ENCODE measurements at places on chromosomes 13 and 19.

GRCh38 chr13:44058624-44059215 is 179.0 kb downstream of the LACC1 start:
- DNase-seq = no peak

- no peak for DNase-seq
Measured at GRCh38 chr13:96982672-96983071, 11.6 kb downstream of the OXGR1 start.

GRCh38 chr19:48928164-48929025 is 5.1 kb upstream of the DHDH start:
- DNase-seq = no peak

DNA sequence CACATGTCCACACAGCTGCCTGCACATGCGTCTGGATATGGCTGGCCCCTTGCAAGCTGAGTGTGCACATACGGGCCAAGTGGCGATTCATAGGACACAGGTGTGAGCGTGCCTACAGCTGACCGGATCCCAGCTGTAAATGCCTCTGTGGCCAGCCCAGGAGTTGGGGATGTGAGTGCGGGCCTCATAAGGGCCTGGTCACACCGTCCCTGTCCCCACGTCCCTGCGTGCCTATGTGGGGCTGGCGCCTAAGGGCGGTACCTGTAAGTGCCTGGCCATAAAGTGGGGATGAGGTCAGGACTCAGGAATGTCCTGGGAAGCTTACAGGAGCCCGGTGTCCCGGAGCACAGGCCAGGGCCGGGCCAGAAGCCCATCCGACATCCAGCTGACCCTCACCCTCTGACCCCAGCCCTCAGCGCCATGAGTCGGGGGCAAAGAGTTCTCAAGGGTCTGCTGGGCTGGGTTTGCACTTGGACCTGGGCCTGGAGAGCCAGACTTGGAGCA is 1.3 kb upstream of the ARHGAP45 start:
- DNase-seq = no peak

GRCh38 chr13:21595546-21595822 is 8.5 kb downstream of the MICU2 start:
- no peak for DNase-seq

- no peak for DNase-seq
Measured at GRCh38 chr13:72820156-72820897, 38.4 kb downstream of the PIBF1 start.

DNA sequence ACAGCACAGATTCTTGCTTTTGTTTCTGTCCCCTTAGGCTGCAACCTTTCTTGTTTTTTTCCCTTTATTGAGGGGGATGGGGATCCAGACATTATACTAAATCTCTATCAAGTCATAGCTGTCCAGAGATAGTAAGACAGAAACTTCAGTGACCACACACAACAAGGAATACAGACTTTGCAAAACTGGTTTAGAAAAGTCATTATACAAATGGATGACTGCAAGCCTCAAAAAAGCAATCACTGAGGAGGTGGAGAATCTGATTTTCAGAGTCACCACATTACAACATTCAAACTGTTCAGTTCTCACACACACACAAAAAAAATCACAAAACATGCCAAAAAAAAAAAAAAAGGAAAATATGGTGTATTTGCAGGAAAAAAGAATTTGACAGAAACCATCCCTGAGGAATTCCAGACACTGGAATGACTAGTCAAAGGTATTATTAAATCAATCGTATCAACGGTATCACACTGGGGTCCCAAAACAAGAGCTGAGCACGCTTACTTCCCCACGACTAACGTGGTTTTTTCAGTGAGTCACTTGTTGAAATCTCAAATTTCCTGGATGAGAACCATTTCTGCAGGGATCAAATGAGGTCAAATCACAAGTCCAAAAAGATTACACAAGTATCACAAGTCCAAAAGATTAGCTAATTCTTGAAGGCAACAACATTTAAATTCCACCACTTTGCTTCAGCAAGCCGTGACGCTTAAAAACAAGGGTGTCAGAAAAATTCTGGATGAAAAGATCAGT is 41.2 kb downstream of the USP12 start:
- DNase-seq = no peak

- no peak for DNase-seq
Measured at GRCh38 chr13:27978301-27978968, 9.3 kb upstream of the CDX2 start.

DNA sequence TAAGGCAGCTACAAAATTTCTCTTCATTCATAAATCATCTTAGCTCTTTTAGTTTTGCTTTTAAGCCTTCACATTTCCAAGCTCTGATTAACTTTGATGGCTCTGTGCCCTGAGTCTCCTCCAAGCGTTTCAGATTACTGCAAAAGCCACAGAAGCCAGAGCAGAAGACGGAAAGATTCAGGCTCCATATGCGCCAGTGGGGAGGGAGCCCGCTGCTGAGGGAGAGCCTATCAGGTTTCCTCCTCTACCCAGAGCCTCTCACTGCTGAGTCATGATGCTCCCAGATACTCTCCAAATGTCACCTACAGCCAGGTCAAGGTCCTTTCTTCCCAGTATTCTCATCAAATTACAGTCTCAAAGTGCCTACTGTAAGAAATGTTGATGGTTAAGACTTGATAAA is 193.6 kb downstream of the RAP2A start:
- DNase-seq = no peak

GRCh38 chr13:95221971-95222732 is 79.1 kb downstream of the ABCC4 start:
- no peak for DNase-seq

- DNase-seq = no peak
Measured at GRCh38 chr19:49359851-49360820, 2.1 kb downstream of the TEAD2 start.

DNA sequence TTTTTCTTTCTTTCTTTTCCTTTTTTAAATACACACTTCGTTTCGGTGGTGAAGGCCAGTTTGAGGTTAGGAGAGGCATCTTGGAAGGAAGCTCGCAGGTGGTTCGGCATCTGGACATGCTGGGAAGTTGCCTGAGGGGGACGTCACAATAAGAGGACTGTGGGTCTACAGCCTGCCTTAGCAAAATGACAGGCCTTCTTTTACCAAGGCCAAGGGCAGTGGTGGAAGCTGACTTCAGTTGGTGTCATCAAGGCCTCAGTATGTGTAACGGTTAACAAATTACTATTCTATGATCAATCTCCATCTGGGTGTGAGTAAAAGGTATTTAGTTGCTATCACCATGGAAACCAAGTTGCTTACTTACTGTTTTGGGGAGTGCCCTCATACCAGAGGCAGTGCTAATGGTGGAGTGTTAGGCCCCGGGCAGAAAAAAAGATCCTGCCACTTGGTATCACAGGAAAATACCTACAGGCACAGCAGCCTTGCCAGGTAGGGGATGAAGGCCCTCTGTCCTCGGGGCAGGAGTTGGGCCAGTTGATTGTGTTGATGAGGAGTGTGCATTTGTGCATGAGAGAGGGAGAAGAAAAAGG is 10.3 kb downstream of the ACTN4 start:
- no peak for DNase-seq

DNA sequence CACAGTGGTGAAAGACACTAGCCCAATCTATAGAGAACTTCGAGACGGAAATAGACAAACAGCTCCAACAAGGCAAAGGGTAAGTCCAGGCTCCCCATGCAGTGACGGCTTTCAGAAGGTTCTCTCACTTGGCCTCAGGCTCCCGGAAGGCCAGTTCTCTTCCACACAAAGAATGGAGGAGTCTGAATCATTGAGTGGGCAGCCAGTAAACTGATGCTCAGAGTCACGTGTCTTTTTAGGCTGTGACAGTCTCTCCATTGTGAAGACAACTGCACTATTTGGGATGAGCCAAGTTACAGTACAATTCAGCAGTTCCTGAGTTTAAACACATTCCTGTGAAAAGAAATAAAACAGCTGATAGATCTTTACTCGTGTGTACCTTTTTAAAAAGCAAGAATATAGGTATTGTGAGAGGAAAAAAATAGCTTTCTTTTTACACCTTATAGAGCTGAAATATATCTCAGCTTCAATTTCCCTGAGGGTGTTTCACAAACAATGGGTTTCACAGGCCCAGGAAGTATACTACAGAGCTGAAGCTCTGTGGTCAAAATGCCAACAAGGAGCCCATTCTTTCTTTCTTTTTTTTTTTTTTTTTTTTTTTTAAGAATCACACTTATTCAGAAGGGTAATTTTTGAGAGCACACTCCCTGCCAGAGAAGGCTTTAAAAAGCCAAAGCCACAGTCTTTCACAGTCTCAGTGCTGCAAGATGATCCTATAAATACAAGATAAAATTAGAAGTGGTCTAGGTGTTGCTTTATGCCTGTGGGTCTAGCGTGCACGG is 135.1 kb downstream of the FREM2 start:
- no peak for DNase-seq

GRCh38 chr19:359653-359925 is 15.0 kb upstream of the MIER2 start:
- no peak for DNase-seq

DNA sequence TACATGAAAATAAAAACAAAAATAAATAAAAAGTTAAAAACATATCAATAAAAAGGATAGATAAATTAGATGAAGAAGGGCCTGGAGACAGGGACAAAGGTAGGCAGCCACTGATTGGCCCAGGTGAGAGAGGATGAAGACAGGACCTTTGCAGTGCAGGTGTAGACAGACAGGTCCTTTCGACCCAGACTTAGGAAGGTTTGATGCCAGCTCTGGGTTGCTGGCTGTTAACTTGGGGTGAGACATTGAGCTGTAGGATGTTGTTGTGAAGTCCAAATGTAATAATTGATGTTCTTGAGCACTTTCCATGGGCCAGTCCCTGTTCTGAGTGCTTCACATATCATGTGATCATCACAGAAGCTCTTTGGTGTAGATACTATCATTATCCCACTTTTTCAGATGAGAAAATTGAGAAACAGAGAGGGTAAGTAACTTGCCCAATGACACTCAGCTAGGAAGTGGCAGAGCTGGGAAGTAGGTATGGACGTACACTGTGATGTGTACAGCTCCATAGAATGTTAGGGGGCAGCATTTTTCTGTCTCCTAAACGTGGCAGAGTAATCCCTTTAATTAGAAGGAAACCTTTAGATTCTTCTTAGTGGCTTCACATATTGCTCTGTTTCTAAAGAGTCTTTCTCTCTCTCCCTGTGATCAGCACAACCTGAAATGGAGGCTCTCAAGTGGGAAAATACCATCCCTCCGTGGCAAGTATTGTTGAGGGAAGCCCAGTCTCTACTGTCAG is 76.0 kb upstream of the STK24 start:
- no peak for DNase-seq

- no peak for DNase-seq
Measured at GRCh38 chr13:38180670-38181069, 169.0 kb upstream of the UFM1 start.

DNA sequence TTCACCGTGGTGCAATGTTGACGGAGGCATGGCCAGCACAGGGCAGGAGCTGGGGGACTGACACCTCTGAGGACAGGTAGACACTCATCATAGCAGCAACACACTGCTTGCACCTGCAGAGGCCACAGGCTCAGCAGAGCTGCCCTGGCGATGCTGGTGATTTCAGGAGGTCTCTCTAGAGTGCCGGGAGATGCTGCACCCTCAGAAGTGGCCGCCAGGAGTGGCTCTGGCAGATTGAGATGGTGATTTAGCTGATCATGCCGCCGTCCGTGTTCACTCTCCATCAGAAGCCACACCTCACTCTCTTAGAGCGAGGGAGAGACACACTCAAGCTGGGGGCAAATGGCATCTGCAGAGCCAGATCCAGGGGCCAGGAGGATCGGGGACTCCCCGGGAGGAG is 244.6 kb upstream of the SGCG start:
- no peak for DNase-seq

GRCh38 chr19:40646743-40647254 is 43.7 kb downstream of the NUMBL start:
- DNase-seq = no peak

DNA sequence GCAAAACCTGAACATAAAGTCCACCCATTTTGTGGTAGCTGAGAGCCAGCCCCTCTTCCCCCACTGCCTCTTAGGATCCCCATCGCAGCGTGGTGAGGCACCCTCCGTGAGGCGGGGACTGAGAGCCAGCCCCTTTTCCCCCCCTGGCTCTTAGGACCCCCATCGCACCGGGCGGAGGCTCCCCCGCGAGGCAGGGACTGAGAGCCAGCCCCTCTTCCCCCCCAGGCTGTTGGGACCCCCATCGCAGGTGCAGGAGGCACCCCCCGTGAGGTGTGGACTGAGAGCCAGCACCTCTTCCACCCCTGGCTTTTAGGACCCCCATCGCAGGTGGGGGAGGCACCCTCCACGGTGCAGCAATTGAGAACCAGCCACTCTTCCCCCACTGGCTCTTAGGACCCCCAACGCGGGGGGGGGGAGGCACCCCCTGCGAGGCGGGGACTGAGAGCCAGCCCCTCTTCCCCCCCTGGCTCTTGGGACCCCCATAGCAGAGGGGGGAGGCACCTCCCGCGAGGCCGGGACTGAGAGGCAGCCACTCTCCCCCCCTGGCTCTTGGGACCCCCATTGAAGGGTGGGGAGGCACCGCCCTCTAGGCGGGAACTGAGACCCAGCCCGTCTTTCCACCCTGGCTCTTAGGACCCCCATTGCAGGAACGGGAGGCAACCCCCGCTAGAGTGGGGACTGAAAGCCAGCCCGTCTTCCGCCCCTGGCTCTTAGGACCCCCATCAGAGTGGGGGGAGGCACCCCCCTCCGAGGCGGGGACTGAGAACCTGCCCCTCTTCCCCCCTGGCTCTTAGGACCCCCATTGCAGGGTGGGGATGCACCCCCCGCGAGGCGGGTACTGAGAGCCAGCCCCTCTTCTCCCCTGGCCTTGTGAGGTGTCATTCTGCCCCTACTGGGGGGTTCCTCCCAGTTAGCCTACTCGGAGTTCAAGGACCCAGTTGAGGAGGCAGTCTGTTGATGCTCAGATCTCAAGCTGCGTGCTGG is 366.4 kb upstream of the SPRY2 start:
- DNase-seq = no peak

DNA sequence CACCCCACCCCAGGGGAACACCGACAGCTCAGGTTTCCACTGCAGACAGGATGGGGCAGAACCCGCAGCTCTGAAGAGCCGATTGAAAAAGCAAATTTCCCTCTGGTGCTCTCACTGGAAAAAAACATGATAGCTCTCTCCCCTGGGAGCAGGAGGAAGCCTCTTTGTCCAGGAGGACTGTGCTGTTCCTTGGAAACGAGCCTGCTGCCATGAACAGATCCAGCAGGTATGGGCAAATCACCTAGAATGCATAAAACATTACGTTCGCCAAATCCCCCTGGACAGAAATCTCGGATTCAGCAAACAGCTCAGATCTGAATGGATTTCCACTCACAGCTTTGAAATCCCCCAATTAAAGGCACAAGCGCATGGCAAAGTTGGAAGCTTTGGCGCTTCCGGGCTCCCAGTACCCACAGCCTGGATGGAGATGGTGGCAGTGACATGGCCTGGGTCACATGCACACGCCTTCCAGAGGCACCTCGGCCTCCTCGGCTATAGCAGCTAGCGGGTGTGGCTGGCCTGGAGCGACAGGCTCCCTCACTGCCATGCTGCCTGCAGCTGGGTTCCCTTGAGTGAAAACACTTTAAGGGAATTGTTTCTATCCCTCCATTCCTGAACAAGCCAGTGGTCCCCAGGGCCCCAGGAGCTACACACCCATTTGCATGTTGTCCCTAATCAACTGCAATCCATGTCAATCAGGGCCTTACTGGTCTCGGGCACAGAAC is 59.1 kb downstream of the CEBPG start:
- no peak for DNase-seq

- no peak for DNase-seq
Measured at GRCh38 chr13:88142653-88143052, 471.5 kb downstream of the SLITRK5 start.

Data from stimulated activated CD4-positive, alpha-beta T cell treated with anti-CD3 and anti-CD28 coated beads, TNF-alpha, amount 100 ng/mL, for 1 hour (primary cell).